Temporal lobe (tissue), 4 donors: ENCODE measurements at places on chromosomes 5 and 9. TPM values are rescaled to one million over a fixed set of nuclear protein-coding genes. Genes with fewer than 3 reads are reported as not detected.

The SOX30 gene
- total RNA-seq = not detected

The CBY3 gene
- total RNA-seq = not detected

The MCTP1 gene
- total RNA-seq = 54.1 TPM

The WNT8A gene
- total RNA-seq = under 0.01 TPM

The CCDC112 gene
- 69.8 TPM for total RNA-seq

The DRD1 gene
- 4.7 TPM for total RNA-seq

The GTF2H2C gene
- total RNA-seq = 42.8 TPM

The DAP gene
- 16.2 TPM for total RNA-seq

The SV2C gene
- total RNA-seq = 1.5 TPM

The PRLR gene
- total RNA-seq = 1.5 TPM

The LTC4S gene
- 0.74 TPM for total RNA-seq

The C1QTNF2 gene
- 1.7 TPM for total RNA-seq

The INSL6 gene
- not detected for total RNA-seq

The OR1J2 gene
- not detected for total RNA-seq

The FGF10 gene
- total RNA-seq = 1.7 TPM

The FSTL4 gene
- total RNA-seq = 0.98 TPM

The C9 gene
- total RNA-seq = not detected

The DAB2 gene
- total RNA-seq = 13.3 TPM

The GPBP1 gene
- total RNA-seq = 118 TPM

The CARD9 gene
- under 0.01 TPM for total RNA-seq

The TPM2 gene
- 12.0 TPM for total RNA-seq

The GRM6 gene
- total RNA-seq = under 0.01 TPM

The NIM1K gene
- total RNA-seq = 5.9 TPM

The HCN1 gene
- total RNA-seq = 14.0 TPM

The BTNL8 gene
- total RNA-seq = under 0.01 TPM

The DNAH5 gene
- total RNA-seq = 3.7 TPM

The PCDHGB4 gene
- 12.8 TPM for total RNA-seq

The FLT4 gene
- total RNA-seq = 2.0 TPM

The SPRY4 gene
- 7.1 TPM for total RNA-seq

The GNA14 gene
- total RNA-seq = 0.98 TPM

The SMIM33 gene
- total RNA-seq = not detected

The SCGB3A2 gene
- not detected for total RNA-seq
